ENCODE measurements at places on chromosomes 16 and 17.

- no peak for DNase-seq
Observed at GRCh38 chr16:1308036-1308976, 1.1 kb upstream of the UBE2I start.

DNA sequence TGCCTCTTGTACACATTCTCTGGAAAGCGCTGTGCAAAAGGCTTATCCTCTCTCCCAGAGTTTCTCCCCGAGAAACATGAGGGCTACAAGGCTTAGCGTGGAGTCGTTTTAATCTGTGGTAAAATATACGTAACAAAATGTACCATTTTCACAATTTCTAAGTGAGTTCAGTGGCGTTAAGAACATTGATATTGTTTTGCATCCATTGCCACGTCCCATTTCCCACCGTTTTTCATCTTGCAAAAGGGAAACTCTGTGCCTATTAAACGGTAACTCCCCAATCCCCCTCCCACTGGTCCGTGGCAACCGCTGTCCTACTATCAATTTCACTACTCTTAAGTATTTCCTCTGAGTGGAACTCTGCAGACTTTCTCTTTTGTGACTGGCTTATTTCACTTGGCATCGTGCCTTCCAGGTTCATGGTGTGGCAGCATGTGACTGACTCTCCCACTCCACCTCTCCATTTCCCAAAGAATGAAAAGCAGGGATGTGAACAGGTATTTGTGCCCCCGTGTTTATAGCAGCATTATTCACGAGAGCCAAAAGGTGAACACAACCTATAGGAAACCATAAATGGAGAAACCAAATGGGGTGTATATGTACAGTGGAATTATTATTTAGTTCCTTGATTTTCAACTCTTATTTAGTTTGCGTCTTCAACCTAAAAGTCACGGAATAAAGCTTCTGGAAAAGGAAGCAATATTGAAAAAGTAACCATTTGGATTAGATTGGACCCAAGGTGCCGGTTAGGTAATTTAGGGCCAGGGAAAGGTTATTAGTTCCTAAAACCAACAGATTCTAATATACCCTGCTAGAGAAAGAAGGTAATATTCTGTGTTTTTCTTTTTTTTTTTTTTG is 1.1 kb upstream of the USP32 start:
- no peak for DNase-seq

- DNase-seq: no peak
Observed at GRCh38 chr17:70238646-70239045, 69.3 kb downstream of the KCNJ2 start.

DNA sequence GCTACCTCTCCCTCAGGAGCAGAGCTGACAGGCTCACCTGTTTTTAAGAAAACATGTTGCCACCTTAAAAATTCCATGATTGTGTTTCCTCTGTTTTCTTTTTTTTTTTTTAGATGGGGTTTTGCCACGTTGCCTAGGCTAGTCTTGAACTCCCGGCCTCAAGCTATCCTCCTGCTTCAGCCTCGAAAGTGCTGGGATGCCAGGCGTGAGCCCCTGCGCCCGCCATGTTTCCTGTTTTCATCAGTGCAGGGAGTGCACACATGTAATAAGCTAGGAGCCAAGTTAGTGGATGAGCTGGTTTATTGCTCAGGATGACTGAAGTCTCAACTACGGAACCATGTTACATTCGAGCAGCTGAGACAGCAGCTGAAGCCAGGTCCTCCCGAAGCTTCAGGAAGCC is 13.6 kb downstream of the MRM3 start:
- DNase-seq: no peak

DNA sequence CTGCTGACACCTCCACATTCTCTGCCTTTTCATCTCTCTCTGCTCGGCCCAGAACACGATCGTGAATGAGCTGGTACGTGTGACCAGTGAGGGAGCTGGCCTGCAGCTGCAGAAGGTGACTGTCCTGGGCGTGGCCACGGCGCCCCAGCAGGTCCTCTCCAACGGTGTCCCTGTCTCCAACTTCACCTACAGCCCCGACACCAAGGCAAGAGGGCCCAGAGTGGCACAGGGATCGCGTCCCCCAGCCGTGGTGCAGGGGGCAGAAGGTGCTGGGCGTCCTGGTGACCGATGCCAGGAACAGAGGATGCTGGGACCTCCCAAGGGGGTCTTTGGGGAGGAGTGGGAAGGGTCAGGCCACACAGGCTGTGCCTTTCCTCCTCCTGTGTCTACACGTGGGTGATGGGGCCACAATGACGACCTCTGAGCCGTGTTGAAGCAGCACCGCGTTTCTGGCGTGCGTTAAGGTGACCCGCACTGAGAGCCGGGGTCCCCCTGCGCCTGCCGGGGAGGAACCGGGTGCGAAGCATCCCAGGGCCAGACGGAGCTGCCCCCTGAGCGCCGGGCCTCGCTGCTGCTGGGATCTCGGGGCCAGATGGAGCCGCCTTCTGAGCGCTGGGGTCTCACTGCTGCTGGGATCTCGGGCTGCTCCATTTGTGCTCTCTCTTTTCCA is 17.4 kb downstream of the GAA start:
- no peak for DNase-seq

DNA sequence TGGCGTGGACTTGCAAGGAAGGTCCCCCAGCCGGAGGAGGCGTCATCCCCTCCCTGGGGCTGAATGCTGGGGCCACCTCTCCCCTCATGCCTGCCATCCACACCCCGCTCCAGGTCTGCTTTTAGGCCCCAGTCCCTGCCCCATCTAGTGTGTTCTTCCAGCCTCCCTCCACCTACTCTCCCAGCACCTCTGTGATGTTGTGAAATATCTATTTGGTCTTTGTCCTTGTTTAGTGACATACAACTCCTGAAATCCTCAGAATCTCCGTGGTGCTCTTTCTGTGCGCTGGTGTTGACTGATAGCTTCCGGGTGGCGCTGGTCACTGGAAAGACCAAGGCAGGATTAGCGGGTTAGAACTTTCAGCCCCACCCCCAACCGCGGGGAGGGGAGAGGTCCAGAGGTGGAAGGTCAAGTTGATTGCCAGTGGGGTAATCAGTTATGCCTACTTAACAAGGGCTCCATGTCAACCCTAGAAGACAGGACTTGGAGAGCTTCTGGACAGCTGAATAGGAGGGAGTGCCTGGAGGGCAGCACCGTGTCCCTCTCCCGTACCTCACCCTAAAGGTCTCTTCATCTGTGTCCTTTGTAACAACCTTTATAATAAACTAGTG is 10.1 kb downstream of the TBC1D24 start:
- no peak for DNase-seq

DNA sequence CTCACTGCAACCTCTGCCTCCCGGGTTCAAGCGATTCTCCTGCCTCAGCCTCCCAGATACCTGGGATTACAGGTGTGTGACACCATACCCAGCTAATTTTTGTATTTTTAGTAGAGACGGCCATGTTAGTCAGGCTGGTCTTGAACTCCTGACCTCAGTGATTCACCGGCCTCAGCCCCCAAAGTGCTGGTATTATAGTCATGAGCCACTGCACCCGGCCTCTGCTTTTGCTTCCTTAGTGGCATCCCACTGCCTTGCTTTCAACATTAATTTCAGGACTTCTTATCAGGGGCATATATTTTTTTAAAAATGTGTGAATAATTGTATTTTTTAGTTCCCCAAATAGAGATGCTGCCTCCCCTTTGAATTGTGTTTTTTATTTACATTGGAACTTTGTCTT is 98.8 kb downstream of the SYCE1L start:
- no peak for DNase-seq

GRCh38 chr17:73071066-73071999 is 21.2 kb downstream of the SLC39A11 start:
- DNase-seq: no peak

DNA sequence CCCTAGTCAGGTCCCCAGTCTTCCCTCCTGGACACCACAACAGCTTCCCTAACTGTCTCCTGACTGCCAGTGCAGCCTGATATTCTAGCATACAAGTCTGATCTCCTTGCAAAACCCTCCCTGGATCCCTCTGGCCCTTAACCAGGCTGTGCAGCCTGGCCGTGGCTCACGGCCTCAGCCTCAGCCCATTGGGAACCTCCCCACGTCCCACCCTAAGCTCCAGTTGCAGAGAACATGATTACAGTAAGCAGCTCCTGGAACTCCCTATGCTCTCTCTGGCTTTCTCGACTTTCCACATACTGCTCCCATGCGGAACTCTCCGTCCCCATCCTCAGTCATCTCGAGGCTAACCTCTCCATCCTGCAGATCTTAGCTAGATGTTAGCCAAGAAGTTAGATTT is 13.0 kb downstream of the ALOX12B start:
- no peak for DNase-seq

DNA sequence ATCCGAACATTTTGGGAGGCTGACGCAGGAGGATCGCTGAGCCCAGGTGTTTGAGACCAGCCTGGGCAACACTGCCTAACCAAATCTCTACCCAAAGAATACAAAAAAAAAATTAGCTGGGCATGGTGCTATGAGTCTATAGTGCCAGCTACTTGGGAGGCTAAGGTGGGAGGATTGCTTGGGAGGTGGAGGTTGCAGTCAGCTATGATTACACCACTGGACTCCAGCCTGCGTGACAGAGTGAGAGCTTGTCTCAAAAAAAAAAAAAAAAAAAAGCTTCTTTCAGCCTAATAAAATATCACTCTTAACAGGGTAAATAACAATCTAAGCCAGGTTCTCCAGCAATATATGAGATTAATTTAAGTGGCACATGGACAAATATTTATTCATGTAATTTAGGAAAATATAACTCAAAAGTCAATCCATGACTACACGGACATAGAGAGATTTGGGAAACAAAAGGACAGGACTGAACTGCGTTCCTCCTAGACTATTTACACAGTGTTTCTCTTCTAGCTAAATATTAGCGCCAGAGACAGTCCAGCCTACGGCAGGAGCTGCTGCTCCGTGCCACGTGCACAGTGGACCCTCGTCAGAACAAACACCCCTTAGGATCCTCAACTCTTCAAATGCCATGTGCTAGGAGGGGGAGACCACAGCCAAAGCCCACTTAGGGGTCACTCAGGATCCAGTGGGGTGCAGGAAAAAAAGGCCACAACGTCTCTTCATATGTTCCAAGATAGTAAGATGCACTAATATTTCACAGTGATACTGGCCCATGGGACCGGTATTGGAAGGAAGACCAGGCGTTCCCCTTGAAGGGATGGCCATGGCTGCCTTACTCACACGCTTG is 8.7 kb downstream of the USP36 start:
- DNase-seq: no peak

GRCh38 chr17:42285346-42286050 is 2.8 kb upstream of the STAT5A start:
- DNase-seq: no peak

DNA sequence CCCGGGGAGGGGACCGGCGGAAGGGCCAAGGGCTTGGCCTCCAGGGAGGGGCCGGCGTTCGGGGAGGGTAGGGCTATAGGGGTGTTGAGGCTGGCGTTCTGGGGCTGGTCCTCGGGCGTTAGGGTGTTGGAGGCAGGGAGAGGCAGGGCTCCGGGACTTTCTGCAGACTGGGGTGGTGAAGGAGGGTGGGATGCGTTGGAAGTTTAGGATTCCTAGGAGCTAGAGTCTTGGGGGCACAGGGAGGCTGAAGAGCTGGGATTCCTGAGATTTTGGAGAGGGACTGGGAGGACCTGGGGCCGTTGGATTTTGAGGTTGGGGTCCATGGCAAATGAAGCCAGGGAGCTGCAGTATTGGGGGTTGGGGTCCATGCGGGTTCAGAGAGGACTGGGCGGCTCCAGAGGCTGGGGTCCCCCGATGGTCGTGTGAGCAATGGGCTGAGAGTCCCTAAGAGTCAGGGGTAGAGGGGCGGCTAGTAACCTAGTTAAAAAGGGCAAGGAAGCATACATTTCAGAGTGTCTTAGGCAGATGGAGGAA is 740 bp downstream of the NFATC2IP start:
- no peak for DNase-seq

GRCh38 chr16:2285731-2286191 is 17.8 kb upstream of the RNPS1 start:
- DNase-seq: no peak

DNA sequence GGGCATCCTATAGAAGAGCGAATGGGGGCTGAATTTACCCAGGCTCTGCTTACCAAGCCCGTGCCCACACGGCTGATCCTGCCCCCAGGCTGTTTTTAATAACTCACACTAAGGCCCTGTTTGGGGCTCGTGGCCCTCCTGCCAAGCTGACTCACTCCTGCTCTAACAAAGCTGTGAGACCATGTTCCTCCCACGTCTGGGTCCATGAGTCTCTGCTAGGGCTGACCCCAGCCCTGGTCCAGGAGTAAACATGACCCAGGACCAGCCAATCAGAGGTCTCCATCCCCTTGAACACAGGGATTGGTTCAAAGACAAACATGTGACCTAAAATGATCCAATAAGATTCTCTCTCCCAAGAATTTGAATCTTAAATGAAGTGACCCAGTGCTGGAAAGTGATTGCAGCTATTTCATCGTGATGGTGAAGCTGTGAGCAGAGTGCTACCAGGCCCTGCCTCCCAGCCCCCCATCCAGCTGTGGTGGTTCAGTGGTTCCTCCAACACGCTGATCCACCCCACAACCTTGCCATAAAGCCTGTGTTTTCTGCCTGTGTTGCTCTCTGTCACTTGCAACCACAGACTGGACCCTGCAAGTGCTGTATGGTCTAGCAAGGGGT is 57.2 kb downstream of the C16orf82 start:
- DNase-seq: no peak

GRCh38 chr17:49959183-49959935 is 9.6 kb upstream of the DLX4 start:
- DNase-seq: no peak

DNA sequence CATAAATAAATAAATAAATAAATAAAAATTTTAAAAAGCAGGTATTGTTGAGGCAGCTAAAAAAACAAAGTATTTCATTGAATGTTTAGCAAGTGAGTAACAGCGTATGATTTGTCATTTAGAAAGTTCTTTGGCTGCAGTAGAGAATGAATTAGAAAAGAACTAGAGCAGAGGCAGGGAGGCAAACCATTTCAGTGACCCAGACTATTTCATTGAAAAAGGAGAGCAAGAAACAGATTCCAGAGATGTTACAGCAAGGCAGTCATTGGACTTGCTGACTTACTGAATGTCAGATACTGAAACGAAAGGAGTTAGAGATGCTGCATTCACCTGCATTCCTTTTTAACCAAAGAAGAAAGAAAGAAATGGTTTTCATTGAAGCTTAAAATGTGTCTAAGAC is 105.5 kb upstream of the HLF start:
- no peak for DNase-seq

GRCh38 chr16:17313793-17314547 is 156.8 kb downstream of the XYLT1 start:
- DNase-seq: no peak

DNA sequence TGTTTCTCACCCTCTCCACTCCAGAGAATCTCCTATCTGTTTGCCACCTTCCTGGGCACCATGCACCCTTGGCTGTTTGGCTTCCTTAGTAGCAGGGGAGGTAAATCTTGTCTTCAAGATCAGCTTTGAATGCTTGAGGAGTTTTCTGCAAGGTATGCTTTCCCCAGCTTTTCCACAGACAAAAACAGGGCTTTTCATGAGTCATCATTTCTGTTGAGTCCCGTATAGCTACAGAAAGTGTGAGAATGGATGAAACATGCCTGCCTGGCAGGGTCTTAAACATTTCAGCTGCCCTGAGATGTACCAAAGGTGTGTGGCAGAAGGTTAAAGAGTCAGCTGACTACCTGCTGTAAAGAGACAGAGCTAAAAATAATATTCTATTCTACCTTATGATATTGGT is 875.2 kb upstream of the EEF2KMT start:
- DNase-seq: no peak

- no peak for DNase-seq
Observed at GRCh38 chr16:69145658-69146057, 13.2 kb downstream of the UTP4 start.

Measured in stimulated activated CD8-positive, alpha-beta memory T cell treated with anti-CD3 and anti-CD28 coated beads, Interleukin-4, amount 100 ng/mL, for 4 hours (primary cell).